ENCODE measurements at places on chromosomes 5 and 9. TPM values are rescaled to one million over a fixed set of nuclear protein-coding genes. Genes with fewer than 3 reads are reported as not detected.

DNA sequence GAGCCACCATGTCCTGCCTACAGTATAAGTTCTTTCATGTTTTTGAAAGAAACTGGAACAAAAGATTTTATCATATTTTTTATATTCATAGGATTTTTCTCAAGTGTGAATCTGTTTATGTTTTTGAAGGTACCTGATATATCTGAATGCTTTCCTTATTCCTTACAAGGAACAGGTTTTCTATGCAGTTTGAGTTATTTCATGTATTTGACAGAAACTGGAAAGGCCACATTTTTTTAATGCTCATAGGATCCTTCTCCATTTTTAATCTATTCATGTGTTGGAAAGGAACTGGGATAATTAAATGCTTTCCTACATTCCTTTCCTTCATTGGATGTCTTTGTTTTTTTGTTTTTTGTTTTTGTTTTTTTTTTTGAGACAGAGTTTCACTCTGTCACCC lies 15.7 kb upstream of the FBXW2 start:
- no peak for DNase-seq

ANKRD34B gene
- not detected for total RNA-seq

DNA sequence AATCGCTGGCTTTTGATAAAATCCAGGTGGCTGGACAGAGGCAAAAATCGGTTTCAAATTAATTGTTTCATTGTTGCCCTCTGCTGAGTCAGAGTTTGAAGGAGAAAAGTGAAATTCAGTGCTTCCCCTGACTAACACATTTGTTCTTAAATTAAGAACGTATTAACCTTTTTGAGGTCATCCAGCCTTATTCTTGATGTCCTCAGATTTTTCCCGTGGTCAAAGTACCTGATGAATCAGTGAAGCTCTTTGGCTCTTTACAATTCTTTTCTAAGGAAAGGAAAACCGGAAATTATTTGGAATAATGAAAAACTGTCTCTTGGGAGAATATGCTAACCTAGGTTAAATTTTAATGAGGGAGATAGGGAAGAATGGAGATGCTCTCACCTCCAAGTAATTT lies 21.6 kb downstream of the OSMR start:
- no peak for DNase-seq

LRRC14B gene
- total RNA-seq, result 4.4 TPM

GRCh38 chr9:26334706-26335105 lies 557.9 kb downstream of the CAAP1 start:
- DNase-seq, result no peak

SLC46A2 gene
- total RNA-seq, result not detected

- no peak for DNase-seq
Observed at GRCh38 chr9:100167176-100167575, 68.1 kb downstream of the INVS start.
